H7 (cell line): ENCODE measurements at places on chromosomes 5 and 9. TPM values are rescaled to one million over a fixed set of nuclear protein-coding genes. Genes with fewer than 3 reads are reported as not detected.

- DNase-seq = no peak
Observed at GRCh38 chr9:82582693-82583092, 480.2 kb downstream of the RASEF start.

- no peak for DNase-seq
Observed at GRCh38 chr5:90201923-90202322, 207.6 kb downstream of the CETN3 start.

- DNase-seq = no peak
Observed at GRCh38 chr5:73674669-73675004, 48.6 kb downstream of the ARHGEF28 start.

DNA sequence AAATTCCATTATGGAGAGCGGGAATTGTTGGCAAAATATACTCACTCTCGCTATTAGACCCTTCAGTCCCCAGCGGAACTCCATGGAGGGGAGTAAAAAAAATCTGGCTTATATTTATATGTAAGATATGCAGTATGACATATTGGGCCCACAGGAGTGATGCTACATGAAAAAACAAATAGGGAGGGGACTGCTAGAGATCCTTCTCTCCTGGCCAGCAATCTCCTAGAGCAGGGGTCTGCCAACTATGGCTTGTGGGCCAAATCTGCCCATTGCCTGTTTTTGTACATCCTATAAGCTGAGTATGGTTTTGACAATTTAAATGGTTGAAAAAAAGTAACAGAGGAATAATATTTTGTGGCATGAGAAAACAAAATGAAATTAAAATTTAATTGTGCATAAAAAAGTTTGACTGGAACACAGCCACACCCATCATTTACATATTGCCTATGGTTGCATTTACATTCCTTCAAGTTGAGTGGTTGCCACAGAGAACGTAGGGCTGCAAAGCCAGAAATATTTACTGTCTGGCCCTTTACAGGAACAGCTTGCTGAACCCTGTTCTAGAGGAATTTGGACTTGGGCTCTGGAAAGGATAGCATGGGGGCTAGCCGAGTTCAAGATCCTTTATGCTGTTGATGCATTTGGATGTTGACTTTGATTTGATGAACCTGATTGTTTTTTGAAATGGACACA lies 197.3 kb upstream of the CLINT1 start:
- no peak for DNase-seq

DNA sequence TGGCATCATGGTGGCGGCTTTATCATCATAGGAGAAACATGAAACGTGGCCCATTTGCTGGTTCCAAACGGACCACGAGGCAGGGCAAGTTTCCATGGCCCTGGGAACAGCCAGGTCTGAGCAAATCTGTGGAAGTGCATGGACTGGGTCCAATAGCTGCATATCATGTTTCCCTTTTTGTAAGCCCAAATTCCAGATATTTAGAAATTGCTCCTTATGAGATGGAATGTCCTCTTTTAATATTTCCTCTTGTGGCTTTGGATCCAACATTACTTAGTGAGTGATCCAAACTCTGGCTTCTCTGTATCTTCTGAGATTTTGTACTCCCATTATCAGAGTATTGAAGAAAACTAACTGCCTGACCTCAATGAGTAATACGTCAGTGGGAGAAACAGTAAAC lies 79.8 kb upstream of the FBXL7 start:
- no peak for DNase-seq

DNA sequence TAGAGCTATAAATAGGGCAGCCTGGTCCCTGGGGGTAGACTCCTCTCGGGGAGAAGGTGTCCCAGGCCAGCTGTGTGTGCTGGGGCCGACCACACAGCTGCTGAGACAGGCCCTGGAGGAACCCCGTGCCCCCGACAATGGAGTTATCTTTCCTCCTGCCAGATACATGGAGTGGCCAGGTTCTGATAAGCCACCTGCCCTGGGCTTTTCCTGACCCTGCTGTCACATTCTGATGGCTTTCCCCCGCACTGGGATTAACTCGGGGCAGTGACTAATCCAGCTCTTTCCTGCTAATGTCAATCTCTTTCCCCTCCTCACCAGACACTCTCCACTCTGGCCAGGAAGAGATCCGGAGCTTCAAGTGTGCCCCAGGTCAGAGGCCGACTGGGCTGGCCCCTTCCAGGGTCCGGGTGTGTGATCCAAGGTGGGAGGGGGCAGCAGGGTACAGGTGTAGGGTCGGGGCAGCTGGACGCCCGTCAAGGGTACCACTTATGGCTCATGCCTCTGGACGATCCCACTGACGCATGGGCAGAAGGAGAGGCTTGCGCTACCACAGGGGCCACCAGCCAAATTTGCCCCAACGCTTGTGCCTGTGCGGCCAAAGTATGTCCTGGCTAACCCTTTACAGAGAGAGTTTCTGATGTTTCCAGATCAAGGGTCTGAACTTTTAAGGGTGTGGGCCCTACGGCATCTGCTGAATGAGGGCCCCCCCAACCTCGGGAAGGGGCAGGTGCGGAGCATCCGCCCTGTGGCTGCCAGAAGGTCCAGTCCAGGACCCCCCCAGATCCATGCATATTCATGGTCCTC lies 20.6 kb upstream of the COL5A1 start:
- DNase-seq = peak; percentile 34

DNA sequence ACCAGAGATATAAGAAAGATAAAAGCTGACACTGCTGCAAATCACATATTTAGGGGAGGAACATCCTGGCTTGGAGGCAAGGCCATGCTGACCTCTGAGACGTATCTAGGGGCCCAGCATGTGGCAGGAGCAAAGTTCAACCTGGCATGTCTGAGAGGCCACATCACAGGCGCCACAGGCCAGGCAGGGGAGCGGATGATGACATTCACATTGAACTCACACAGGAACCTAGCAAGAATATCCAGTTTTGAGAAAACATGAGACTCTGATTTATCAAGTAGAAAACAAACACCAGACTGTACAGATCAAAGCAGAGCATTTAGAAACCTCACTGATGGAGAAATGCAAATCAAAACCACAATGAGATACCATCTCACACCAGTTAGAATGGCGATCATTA lies 64.2 kb upstream of the STK32A start:
- DNase-seq = no peak

- no peak for DNase-seq
Observed at GRCh38 chr5:58542709-58543108, 40.2 kb upstream of the RAB3C start.

- DNase-seq = peak; percentile 1
Observed at GRCh38 chr5:156367597-156367996, 40.6 kb downstream of the SGCD start.

GRCh38 chr9:14451949-14452348 lies 138.0 kb upstream of the NFIB start:
- no peak for DNase-seq

DNA sequence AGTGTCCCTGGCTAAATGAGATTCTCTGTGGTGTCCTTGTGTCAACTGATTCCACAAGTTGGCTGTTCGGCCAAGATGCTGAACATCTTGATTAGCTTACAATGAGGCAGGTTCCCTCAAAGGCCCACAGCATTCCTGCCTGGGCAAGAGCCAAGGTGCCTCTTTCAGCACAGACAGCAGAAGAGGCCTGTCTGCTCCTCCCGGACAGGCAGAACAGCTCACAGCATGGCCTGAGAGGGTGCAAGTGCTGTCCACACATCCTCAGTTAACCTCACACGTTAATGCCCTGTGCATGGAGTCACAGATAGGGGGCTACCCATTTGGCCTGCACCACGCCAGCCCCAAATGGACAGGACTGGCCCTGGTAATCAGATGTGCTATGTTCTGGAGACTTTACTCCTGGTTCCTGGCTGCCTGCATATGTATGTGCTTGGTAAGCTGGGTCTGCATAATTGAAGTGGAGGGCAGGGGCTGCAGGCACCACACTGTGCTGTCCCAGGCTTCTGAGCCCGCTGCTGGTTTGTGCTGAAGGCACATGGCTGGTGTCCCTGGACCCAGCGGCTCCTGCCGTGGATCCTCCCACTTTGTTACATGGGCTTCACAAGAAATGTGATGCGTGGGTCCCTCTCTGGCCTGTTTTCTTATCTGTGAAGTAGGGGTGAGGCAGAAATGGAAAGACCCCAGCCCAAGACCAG lies 8.9 kb downstream of the CSF2 start:
- no peak for DNase-seq

- no peak for DNase-seq
Observed at GRCh38 chr5:127840198-127840524, 137.0 kb downstream of the CCDC192 start.

GRCh38 chr5:95801532-95801931 lies 21.0 kb downstream of the GLRX start:
- no peak for DNase-seq

DNA sequence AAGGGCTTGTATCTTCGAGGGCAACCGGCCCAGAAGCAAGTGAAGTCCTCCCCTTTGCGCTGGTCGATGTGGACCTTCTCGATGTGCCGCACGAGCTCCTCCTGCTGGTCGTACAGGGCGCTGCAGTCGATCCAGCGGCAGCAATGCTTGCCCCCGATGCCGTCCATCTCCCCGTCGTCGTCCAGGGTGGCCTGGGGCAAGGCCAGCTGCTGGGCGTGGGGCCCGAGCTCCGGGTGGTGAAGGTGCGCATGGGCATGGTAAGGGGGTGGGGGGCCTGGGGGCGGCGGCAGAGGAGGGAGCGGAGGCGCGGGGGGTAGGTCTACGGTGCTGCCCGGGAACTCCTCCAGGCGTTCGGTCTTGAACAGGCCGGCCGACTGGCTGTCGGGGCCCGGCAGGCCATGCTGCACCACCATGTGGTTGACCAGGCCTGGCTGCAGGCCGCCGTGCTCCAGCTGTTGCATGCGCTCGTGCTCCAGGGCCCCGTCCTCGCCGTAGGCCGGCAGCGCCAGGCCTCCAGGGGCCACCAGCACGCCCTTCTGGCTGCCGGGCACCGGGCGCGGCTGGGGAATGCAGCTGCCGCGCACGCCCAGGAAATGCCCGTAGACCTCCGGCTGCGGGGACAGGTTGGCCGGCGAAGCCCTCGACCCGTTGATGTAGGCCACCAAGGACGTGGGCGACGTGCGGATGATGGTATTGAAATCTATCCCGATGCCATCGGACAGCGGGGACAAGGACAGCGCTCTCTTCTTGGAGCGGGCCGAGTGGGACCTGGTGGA lies 181.8 kb downstream of the GLIS3 start:
- DNase-seq = peak; percentile 61

DNA sequence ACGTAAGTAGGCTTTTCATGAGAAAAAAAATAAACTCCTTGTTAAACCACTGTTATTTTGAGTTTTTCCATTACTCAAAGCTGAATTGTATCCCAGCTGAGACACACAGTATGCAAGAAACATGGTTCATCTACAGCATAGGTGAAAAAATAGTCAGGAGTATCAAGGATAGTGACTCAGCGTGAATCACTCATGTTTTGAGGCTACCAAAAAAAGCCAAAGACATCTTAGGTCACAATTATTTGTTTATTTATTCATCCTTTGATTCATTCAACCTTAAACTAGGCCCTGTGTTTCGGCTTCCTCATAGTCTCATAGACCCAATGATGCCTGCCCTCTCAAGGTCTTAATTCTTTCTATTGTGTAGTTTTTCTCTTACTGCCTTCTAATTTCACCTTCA lies 32.9 kb upstream of the STX17 start:
- no peak for DNase-seq

GRCh38 chr5:16253856-16254255 lies 74.3 kb upstream of the MARCHF11 start:
- no peak for DNase-seq

DNA sequence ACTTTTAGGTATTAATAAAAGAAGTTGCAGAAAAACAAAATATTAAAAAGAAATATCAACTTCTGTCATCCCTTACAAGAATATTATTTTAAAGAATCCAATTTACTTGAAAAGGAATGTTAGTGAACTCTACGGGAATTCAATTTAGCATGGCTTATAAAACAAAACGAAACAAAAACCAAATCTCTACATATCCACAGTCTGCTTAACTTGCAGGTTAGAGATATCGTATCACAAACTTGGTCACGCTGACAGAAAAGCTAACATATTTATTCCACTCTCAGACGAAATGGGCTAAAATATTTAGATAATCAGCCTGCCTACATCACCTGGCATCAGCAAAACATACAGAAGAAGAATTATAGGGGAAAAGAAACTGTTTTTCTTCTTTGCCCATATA lies 92.7 kb downstream of the MPDZ start:
- no peak for DNase-seq

GRCh38 chr9:86041311-86041741 lies 58.0 kb downstream of the GOLM1 start:
- DNase-seq = no peak

- peak; percentile 59 for DNase-seq
Observed at GRCh38 chr9:137430723-137431415, 7.7 kb downstream of the NOXA1 start.

- no peak for DNase-seq
Observed at GRCh38 chr5:19676895-19677294, 311.1 kb downstream of the CDH18 start.

- DNase-seq = peak; percentile 74
Observed at GRCh38 chr9:105414947-105415661, 32.7 kb upstream of the FSD1L start.

Gene ADAMTS12
- 2.7 and 3.0 TPM in 2 replicates for total RNA-seq

Gene ZCCHC7
- total RNA-seq = 20.5 and 28.6 TPM in 2 replicates

Gene LURAP1L
- 0.90 and 1.7 TPM in 2 replicates for total RNA-seq

Gene PCDHB14
- 0.10 and 0.26 TPM in 2 replicates for total RNA-seq

Gene MYOT
- not detected in 2 replicates for total RNA-seq

Gene PCDHGB2
- 0.03 TPM in 1 of 2 replicates, not detected in the other for total RNA-seq

Gene TEX10
- 44.9 and 57.2 TPM in 2 replicates for total RNA-seq

Gene IFNE
- total RNA-seq = not detected in 2 replicates
